Stimulated activated CD4-positive, alpha-beta T cell treated with anti-CD3 and anti-CD28 coated beads, Interleukin-15, amount 100 ng/mL, for 48 hours (primary cell): ENCODE measurements at places on chromosomes 3 and 15.

DNA sequence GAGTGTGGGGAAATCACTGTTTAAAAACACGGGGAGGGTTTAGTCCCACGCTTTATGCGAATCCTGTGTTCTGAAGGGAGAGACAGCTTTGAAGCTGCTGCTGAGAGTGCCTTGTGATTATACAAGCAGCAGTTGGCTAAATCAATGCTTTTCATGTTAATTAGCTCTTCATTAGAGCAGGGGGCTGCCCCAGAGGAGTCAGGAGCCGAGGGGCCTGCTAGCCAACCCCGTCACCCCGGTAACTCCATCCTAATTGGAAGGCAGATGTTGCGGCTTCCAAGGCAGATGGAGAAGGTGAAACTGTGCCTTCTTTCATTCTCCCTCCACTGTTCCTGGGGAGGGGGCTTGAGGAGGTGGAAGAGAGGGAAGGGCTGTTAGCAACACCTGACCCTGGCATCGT is 92.4 kb upstream of the ANKRD34C start:
- no peak for DNase-seq

- no peak for DNase-seq
These were observed 1.7 kb downstream of the SPCS1 start for GRCh38 chr3:52707585-52707984.

GRCh38 chr15:93235926-93236780 is 147.1 kb upstream of the RGMA start:
- no peak for DNase-seq

GRCh38 chr3:3603351-3603750 is 195.9 kb upstream of the LRRN1 start:
- no peak for DNase-seq

GRCh38 chr15:49273734-49274318 is 103.8 kb downstream of the GALK2 start:
- DNase-seq, result no peak

DNA sequence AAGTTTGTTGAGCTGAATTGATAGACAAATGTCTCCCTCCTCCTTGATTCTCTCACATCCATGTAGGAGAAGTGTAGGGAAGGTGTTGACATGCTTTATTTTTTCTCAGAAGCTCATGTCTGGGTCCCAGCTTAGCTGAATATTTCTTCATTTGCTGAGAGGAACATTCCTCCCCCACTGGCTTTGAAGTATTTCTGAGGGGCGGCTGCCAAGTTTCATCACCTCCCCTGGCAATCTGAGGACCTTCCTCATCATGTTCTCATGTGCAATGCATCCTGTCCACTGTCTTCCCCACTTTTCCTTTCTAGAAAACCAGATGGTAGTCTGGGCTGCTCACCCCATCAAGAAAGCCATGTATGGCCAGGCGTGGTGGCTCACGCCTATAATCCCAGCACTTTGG is 168.9 kb upstream of the RGMA start:
- DNase-seq, result no peak

GRCh38 chr3:7546253-7546652 is 685.3 kb downstream of the GRM7 start:
- DNase-seq, result no peak
